Cerebellum (tissue), 4 donors: ENCODE measurements at places on chromosomes 5 and 9. TPM values are rescaled to one million over a fixed set of nuclear protein-coding genes. Genes with fewer than 3 reads are reported as not detected.

DNA sequence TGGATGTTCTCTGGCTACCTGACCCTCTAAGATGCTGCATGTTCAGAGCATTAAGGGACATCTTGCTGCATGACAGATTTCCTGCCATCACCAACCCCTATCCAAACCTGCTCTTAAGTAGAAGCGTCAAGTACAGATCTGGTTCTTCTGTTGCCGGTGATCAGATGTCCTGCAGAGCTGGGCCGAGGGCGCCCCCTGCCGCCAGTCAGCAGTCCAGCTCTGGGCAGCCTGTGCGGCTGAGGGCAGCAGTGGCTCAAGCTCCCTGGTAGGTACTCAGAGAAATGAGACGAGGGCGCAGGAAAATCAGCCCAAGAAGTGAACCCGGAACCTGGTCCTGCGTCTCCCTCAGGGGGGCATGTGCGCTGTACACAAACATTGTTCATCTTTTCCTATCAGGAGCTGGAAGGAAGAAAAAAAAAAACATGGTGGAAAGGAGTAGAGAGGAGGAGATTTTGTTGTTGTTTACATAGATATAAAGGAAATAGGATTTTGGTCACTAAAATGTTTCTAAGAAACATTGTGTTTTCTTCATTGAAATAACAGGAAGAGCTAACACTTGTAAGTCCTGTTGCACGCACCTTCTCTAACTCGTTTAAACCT lies 95.8 kb downstream of the CFAP90 start:
- DNase-seq: no peak

- no peak for DNase-seq
Measured at GRCh38 chr9:94982211-94982610, 255.7 kb downstream of the AOPEP start.

DNA sequence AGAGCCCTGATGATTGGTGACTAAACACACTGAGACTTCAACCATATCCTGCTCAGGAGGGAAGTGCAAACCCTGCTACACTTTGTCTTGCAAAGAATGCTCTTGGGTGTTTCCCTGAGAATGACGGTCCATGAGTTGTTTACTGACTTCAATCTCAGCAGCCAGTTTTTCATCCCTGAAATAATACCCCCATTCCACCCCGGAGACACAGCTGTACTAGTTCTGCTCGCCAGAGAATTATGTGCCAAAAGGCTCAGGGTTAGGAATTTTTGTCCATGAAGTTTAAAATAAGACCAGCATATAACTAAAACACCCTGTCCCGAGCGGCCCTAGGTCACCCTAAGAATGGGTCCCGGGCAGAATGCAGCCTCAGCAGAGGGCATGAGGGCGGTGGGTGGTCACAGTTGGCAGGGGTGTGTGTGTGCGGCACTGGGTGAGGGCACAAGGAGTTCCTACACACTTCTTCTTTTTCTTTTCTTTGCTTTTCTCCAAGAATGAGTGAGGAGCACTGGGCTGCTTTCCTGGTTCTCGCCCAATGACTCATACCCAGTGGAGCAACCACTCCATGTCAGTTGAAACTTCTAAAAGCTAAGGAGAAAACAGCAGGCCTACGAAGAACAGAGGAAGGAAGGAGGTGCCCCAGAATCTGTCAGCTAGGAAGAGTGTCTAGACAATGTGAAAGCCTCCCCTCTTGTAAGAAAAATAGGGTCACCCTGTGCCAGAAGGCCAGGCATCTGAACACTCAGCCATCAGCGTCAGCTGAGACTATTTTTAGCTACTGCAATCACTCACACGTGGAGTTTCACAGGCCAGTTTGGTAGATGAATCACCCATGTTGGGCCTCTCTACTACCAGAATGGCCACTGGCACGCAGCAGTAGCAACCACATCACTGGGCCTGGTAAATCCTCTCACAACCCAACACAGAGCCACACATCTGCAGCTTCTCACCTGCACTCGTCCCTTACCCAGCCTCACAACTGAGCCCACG lies 105.9 kb downstream of the DPYSL3 start:
- no peak for DNase-seq

Gene ATG10
- total RNA-seq: 11.3 TPM

Gene CNTFR
- total RNA-seq: 18.6 TPM

DNA sequence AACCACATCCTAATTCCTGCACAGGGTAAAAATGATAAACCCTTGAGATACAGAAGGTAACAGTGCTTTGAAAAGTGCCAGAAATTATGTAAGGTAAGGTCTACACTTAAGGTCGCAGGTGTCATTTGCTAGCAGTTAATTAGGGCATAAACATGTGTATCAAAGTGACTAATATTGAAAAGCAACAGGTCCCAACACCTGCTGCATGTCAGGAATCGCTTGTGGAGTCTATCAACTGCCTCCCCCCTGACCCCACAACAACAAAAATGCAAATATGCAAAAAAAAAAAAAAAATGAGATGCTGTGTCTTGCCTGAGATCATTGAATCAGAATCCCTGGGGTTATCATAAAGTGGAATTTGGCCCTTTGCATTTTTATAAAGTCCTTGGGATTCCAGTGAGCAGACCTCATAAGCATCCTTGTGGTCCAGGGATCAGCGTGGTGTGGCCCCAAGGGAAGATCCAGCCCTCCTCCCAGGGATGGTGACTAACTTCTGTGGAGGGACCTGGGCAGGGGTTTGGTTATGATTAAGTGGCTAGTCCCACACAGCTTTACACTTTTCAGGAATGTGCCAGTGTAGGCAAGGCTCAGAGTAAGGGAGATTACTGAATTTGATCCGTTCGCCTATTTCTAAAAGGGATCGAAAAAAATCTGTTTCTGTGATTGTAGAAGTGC lies 92.5 kb upstream of the TNFSF8 start:
- DNase-seq: no peak

Gene PCDHGA7
- total RNA-seq: 20.0 TPM

Gene CCNO
- total RNA-seq: not detected

- peak; percentile 9 for DNase-seq
Measured at GRCh38 chr5:88502179-88503040, 233.8 kb upstream of the TMEM161B start.

GRCh38 chr5:175805256-175806011 lies 65.9 kb upstream of the CPLX2 start:
- peak; percentile 77 for DNase-seq

DNA sequence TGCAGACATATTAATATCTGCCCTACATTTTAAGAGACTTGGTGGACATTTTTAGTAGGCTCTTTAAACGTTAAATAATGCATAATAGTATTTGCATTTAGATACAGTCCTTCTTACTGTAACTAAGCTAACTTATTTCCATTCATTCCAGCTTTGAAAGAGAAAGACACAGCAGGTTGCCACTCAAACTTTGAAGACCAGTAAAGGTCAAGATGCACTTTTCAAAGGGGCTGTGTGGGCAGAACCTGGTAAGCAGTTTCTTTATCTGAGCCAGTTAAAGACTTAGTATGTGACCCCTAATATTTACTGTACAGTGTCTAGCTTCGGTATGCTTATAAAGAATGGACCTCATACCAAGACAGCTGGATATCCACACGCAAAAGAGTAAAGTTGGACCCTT lies 20.8 kb downstream of the PLGRKT start:
- DNase-seq: no peak

Gene SOWAHA
- total RNA-seq: 4.9 TPM

Gene PROB1
- 1.1 TPM for total RNA-seq

DNA sequence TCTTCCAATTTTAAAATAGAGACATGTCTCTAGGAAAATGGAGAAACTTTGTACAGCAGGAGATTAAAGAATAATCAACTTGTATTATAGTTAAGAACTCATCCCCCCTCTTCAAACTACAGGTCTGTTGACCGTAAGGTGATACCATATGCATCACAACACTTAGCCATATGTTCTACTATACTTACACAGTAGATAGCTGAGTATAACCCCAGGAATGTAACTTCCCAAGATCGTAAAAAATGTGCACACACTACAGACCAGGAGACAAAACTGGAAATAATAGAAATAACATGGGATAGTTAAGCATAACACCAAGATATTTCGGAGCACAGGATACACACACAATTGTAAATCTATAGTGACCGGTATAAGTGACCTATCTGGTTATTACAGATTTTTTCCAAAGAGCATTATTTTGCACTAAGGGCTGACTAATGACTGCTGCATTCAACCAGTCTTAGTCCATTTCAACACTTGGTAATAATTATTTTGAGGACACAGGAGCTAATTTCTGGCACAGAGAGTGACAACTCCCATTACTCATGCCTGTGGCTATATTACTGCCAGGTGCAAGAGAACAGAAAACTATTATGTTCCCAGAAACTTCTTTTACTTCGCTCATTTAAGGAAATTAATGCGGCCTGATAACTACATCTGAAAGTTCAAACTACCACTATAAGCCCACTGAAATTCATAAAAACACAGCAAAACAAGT lies 15.4 kb upstream of the ZNF622 start:
- no peak for DNase-seq

DNA sequence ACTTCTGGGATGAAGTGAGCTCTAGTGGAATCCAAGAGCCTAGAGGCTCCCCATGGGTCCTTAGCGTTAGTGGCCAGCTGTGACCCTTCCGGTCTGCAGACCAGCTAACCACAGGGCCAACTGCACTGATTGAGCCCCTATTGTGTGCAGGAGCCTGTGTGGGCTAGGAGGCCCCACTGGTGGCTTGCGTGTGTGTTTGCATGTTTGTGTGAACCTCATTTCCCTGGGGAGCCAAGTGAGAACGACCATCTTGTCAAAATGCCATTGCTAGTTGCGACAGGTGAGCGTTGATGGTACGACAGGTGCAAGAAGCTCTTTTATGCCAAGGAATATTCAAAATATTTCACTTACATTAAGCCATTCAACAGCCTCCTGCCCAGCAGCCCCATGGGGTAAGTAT lies 44.1 kb upstream of the ANKRD33B start:
- no peak for DNase-seq

- DNase-seq: no peak
Measured at GRCh38 chr5:124877501-124878146, 131.2 kb upstream of the ZNF608 start.

GRCh38 chr9:37747271-37747753 lies 6.3 kb upstream of the TRMT10B start:
- peak; percentile 69 for DNase-seq

Gene TXNDC8
- total RNA-seq: not detected

GRCh38 chr9:92718086-92719001 lies 46.3 kb downstream of the BICD2 start:
- no peak for DNase-seq

- no peak for DNase-seq
Measured at GRCh38 chr9:137588891-137589290, 1.4 kb downstream of the ZMYND19 start.

DNA sequence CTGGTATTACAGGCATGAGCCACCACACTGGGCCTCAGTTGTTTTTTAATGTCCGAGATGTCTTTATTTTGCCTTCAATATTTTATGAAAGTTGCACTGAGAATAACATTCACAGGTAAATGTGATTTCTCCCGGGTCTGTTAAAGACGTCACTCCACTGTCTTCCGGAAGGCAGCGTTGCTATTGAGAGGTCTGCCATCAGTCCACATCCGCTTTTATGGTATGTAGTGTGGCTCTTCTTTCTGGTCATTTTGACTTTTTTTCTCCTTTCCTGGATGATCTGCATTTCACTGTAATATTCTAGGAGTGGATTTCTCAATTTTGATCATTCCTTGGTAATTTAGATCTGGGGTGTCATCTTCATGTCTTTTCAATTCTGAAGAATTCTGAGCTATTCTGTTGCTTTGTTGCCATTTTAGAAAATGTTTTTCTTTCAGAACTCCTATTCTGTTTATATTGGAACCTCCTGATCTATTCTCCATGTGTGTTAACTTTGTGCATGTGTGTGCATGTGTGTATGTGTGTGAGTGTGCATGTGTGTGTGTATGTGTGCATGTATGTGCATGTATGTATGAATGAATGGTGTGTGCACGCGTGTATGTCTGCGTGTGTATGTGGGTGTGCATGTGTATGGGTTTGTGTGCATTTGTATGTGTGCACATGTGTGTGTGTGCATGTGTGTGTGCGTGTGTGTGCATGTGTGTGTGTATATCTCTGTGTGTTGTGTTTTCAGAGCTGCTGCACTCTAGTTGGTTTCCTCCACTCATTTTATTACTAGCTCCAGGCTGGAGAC lies 1.9 kb upstream of the LCN1 start:
- DNase-seq: no peak

GRCh38 chr5:126403876-126404275 lies 19.3 kb upstream of the GRAMD2B start:
- DNase-seq: no peak
